ENCODE measurements at places on chromosomes 5 and 9.

DNA sequence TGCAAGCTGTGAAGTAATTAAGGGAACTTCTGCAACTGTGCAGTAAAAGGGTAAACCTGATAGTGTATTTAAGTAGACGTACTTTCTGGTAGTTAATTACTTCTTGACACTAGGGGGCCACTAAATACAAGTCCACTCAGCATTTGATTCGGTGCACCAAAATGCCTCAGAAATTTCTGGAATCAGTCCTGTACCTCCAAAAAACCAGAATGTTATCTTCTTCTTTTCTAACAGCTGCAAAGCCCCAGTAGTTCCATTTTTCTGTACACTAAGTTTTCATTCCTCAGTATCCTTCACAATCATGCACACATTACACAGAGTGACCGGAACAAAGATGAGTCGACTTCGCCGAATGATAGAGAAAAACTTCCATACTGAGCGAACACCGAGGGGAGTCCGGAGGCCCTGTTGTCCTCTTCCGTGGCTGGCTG, 484 bp downstream of the GFM2 start:
- DNase-seq: no peak
- H3K4me3 ChIP-seq: peak overlapping the region; percentile 99
- H3K27ac ChIP-seq: peak overlapping the region; percentile 98
- H3K4me1 ChIP-seq: peaks cover 35% of the 10 kb centered on the region

GRCh38 chr9:119861842-119862241, 492.6 kb upstream of the BRINP1 start:
- H3K27ac ChIP-seq: no peak overlapping the region
- peaks cover 11% of the 10 kb centered on the region for H3K27me3 ChIP-seq
- DNase-seq: no peak
- no peaks in the 10 kb centered on the region for H3K4me1 ChIP-seq
- H3K36me3 ChIP-seq: no peaks in the 10 kb centered on the region
- H3K4me3 ChIP-seq: no peak overlapping the region

DNA sequence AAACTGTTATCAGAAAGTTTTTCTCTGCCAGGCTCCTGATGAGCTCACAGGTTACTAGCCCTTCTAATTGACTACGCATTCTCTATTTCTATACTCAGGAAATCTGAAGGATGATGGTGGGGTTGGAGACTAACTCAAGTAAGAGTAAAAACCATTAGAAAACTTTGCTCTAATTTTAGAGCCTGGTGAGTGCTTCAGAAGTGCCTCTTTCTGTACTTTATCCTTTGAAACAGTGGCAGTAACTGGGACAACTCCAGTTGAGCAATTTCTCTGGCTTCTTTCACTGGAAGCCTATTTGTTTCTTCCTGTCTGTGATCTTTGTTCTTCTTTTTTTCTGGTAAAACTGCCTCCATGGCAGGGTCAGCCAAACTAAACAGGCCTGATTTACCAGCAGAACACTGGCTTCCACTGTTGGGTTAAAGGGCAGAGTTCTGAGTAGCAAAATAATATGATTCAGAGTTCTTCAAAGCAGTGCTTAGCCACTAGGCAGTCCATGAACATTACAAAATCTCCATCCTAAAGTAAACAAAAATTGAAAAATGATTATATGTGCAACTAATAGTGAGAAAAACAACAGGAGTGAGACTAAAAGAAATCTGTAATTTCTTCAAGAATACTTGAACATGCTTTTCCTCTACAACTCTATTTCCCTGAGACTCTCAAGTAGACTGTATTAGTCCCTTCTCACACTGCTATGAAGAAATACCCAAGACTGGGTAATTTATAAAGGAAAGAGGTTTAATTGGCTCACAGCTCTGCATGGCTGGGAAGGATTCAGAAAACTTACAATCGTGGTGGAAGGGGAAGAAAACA, 79.8 kb downstream of the MROH2B start:
- H3K27me3 ChIP-seq: no peaks in the 10 kb centered on the region
- H3K36me3 ChIP-seq: no peaks in the 10 kb centered on the region
- H3K4me1 ChIP-seq: no peaks in the 10 kb centered on the region

- H3K4me1 ChIP-seq: peaks cover 7% of the 10 kb centered on the region
- H3K27me3 ChIP-seq: peaks cover 4% of the 10 kb centered on the region
- H3K4me3 ChIP-seq: no peak overlapping the region
- no peak for DNase-seq
- H3K36me3 ChIP-seq: no peaks in the 10 kb centered on the region
- no peak overlapping the region for H3K27ac ChIP-seq
Measured at GRCh38 chr9:113650207-113651131, 186.9 kb downstream of the RGS3 start.

DNA sequence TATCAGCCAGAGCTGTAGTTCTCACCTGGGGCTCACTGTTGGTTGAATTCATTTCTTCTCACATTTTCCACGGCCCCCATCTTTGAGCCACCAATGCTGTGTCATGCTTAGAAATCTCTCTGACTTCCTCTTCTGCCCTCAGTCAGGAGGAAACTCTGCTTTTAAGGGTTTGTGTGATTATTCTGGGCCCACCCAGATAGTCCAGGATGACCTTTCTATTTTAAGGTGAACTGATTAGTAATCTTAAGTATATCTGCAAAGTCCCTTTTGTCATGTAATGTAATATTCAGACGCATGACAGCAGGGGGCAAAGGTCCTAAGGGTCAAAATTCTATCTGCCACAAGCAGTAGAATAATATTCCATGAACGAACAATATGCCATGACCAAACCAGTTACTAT, 88.4 kb downstream of the AK8 start:
- H3K27ac ChIP-seq: no peak overlapping the region
- H3K27me3 ChIP-seq: peaks cover 22% of the 10 kb centered on the region
- no peak for DNase-seq
- H3K4me1 ChIP-seq: peaks cover 12% of the 10 kb centered on the region
- H3K4me3 ChIP-seq: no peak overlapping the region
- no peaks in the 10 kb centered on the region for H3K36me3 ChIP-seq

DNA sequence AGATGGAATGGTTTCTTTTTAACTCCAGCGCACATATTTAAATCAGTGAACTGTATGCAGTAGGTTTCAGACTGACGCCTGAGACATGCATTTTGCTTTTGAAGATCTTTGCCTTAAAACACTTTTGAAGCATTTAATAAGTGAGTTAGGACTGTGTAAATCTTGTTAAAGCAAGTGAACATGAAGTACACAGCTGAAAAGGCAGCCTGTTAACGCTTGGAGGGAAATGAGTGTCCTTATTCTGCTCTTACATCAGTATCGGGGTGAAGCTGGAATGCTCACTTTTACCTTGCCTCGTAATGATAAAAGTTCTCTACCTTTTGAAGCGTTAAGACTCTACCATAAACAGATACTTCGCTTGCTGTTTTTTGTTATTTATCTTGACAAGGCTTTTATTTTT, 552.2 kb downstream of the ZNF608 start:
- no peaks in the 10 kb centered on the region for H3K36me3 ChIP-seq
- no peaks in the 10 kb centered on the region for H3K4me1 ChIP-seq
- H3K27me3 ChIP-seq: no peaks in the 10 kb centered on the region
- no peak for DNase-seq
- no peak overlapping the region for H3K27ac ChIP-seq
- H3K4me3 ChIP-seq: no peak overlapping the region

GRCh38 chr5:124744170-124744971, 2.1 kb downstream of the ZNF608 start:
- H3K4me1 ChIP-seq: peaks cover 28% of the 10 kb centered on the region
- DNase-seq: no peak
- peaks cover 4% of the 10 kb centered on the region for H3K27me3 ChIP-seq

GRCh38 chr9:107557236-107557990, 67.8 kb upstream of the KLF4 start:
- no peak overlapping the region for H3K4me3 ChIP-seq
- no peak for DNase-seq
- no peaks in the 10 kb centered on the region for H3K36me3 ChIP-seq
- H3K27ac ChIP-seq: no peak overlapping the region
- H3K27me3 ChIP-seq: no peaks in the 10 kb centered on the region

- peaks cover 3% of the 10 kb centered on the region for H3K4me1 ChIP-seq
- no peaks in the 10 kb centered on the region for H3K36me3 ChIP-seq
- peak within 1 kb of the TSS; percentile 14 for H3K4me3 ChIP-seq
- no peak within 1 kb of the TSS for H3K27ac ChIP-seq
- H3K27me3 ChIP-seq: peaks cover 47% of the 10 kb centered on the region
- DNase-seq: no peak
Measured at GRCh38 chr5:9545992-9546851, at the start of gene SEMA5A. Gene SEMA5A, minus strand, starts transcription at chr5:9546075. Its CDS starts 166,129 bp downstream, at chr5:9379946.

- no peak overlapping the region for H3K4me3 ChIP-seq
- H3K36me3 ChIP-seq: no peaks in the 10 kb centered on the region
- no peak overlapping the region for H3K27ac ChIP-seq
- no peaks in the 10 kb centered on the region for H3K4me1 ChIP-seq
Measured at GRCh38 chr9:70590315-70590677, 175.8 kb upstream of the KLF9 start.

GRCh38 chr9:36471359-36471758, 71.3 kb upstream of the RNF38 start:
- no peaks in the 10 kb centered on the region for H3K27me3 ChIP-seq
- H3K36me3 ChIP-seq: peaks cover 20% of the 10 kb centered on the region
- DNase-seq: no peak

DNA sequence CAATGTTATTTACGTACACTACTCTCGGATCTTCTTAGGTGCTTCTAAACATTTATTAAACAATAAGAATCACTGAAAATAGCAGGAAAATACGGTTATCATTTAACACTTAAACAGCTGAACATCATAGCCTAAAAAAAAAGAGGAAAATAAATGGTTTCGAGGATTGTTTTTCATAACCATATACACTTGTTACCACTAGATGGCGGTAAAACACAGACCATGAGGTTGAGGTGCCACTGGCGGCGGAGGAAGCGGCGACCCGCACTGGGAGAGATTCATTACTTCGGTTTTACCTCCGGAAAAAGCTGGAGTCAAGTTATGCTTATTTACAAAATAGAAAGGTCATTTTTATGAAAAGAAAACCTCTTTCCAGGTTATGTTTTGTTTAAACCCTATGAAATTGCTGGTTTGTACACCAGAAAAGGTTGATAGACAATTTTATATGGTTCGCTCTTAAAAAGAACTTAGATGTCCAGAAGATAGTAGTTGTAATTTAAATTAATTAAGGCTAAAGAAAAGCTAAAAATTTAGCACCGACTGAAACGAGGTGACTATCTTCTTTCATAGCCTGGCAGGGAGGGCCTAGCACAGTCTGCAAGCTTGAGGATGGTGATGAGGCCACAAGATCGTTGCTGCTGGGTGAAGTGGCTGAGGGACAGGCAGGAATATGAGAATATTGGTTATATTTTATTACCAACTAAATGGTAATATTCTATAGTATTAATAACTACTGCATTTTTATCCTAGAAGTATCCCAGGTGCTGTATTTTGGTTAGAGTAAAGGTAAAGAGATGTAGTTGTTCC, 605.7 kb downstream of the RAB3C start:
- peak overlapping the region; percentile 0 for H3K4me3 ChIP-seq
- H3K36me3 ChIP-seq: no peaks in the 10 kb centered on the region
- peaks cover 22% of the 10 kb centered on the region for H3K27me3 ChIP-seq
- peak; percentile 52 for DNase-seq

GRCh38 chr5:5524327-5524726, 101.8 kb downstream of the ICE1 start:
- no peak overlapping the region for H3K4me3 ChIP-seq
- peak overlapping the region; percentile 82 for H3K27ac ChIP-seq
- H3K4me1 ChIP-seq: peaks cover 35% of the 10 kb centered on the region
- H3K36me3 ChIP-seq: peaks cover 39% of the 10 kb centered on the region
- no peaks in the 10 kb centered on the region for H3K27me3 ChIP-seq

- H3K4me1 ChIP-seq: peaks cover 12% of the 10 kb centered on the region
- H3K27me3 ChIP-seq: peaks cover 32% of the 10 kb centered on the region
- peak overlapping the region; percentile 10 for H3K4me3 ChIP-seq
- H3K27ac ChIP-seq: no peak overlapping the region
Measured at GRCh38 chr9:124505006-124505900, 1.9 kb downstream of the NR5A1 start.

DNA sequence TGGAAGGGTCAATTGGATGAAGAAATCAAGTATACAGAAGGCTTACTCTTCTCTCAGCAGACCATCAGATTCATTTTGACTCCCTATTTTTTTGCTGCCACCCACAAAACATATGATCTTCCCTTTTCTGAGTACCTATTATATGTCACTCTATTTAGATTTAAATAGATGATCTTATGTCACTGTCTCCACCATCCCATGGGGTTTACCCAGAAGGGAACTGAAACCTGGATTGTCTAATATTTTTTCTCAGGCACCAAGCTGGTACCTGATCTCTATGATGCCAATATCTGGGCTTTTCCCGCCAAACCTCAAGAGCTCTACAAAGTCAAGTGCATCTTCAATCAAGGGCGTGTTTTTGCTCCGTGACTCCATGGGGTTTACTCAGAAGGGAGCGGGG, 118.7 kb downstream of the GAS1 start:
- DNase-seq: no peak
- H3K4me1 ChIP-seq: no peaks in the 10 kb centered on the region
- H3K36me3 ChIP-seq: no peaks in the 10 kb centered on the region
- no peak overlapping the region for H3K4me3 ChIP-seq

DNA sequence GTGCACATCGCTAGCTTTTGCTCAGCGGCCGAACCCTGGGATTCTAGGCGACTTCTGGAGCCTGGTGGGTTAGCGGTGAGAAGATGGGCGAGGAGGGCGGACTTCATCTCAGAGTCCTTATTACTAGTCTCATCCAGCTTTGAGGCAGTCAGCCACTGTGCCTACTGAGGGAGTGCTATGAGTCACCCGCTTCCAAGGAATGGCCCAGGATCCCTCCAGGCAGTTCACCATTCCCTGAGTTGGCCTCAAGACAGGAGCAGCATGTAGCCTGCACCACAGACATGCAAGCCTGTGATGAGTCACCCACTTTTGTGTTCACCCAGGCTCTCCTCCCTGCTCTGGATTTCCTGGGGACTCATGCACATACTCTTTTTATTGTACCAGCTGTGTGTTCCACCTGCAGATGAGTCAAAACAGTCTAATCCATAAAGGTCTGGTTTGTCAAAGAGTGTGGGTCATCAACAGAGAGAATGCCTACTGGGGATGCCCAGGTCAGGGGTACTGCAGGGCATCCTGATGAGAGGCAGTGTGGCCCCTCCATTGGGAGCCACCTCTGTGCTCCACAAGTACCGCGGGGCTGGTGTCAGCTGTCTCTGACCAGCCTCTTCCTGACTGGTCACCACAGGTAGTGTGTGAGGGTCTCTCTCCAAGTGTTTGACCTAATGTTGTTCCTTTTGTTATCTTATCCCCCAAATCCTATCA, 20.2 kb downstream of the SLC22A5 start:
- no peak for DNase-seq
- peaks cover 7% of the 10 kb centered on the region for H3K36me3 ChIP-seq
- H3K27ac ChIP-seq: no peak overlapping the region
- no peaks in the 10 kb centered on the region for H3K27me3 ChIP-seq

DNA sequence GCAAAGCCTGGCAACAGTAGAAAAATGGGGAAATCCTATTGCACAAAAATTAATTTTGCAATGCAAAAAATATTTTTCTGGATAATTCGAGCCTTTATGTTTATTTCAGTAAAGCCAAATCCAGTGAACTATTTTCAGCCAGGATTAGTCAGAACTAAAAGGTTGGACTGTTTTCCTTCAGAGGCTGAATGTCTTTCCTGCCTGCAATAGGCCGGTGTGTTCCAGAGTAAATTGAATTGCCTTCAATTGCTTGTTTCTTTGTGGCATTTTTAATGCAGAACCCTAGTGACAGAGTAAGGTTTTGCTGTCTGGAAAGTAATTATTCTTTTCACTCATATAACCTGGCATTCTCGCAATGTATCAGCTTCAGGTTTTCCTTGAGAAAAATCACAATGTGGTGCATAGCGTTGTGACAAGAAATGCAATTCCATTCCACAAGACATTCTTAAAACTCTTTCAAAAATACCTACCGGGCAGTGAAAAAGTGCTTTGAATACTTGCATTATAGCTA, 183.7 kb downstream of the GLIS3 start:
- no peaks in the 10 kb centered on the region for H3K4me1 ChIP-seq
- H3K27me3 ChIP-seq: no peaks in the 10 kb centered on the region
- no peak overlapping the region for H3K27ac ChIP-seq
- DNase-seq: no peak

All from activated naive CD8-positive, alpha-beta T cell treated with anti-CD3 and anti-CD28 coated beads for 36 hours (primary cell).